ENCODE measurements at places on chromosomes 1 and 21.

- no peak for DNase-seq
These were observed 9.0 kb upstream of the CSRP1 start for GRCh38 chr1:201515895-201516294.

DNA sequence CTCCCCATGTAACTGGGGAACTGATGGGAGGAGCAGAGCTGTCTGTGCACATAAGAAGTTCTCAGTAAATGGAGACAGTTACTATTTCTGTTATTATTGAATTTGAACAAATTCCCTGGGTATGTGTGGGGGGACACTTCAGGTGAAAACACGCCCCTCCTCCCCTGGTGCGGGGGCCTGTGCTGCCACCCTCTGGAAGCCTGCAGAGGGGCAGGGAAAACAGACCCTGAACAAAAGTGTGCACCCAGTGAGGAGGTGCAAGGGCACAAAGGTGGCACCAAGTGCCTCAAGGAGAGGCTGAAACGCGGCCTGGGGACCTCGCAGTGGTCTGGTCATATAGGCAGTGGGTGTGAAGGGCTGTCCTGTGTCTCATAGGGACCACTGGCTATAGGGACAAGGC lies 18.2 kb upstream of the NADK start:
- DNase-seq = no peak

DNA sequence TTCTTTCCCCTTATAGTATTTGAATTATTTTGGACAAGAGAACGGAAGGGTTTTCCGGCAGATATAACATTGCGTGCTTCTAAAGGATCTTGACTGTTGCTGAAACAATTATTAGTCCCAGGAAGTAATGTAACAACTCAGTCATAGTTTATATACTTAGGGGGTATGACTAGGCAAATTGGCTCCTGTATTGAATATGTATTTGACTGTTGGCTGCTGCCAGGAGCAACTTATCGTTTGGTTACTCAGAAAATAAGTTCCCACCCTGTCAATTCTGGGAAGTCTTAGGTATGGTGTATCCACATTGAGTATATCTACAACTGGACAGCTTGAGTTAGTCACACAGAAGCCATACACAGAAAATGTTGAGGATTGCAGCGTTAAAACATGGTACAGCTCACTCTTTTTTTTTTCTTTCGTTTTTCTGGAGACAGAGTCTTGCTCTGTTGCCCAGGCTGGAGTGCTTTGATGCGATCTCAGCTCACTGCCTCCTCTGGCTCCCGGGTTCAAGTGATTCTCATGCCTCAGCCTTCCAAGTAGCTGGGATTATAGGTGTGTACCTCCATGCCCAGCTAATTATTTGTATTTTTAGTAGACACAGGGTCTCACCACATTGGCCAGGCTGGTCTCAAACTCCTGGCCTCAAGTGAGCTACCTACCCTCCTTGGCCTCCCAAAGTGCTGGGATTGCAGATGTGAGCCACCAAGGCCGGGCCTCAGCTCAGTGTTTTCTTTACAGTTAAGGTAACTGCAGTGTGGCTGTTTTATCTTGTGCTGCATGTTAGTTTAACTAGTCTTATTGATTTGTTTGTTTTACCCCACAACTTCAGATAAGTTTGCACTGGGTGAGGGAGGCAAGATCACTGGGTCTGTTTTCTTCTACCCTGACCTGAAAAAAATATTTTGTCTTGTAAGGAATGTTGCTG lies 10.2 kb downstream of the SMAP2 start:
- DNase-seq = no peak

DNA sequence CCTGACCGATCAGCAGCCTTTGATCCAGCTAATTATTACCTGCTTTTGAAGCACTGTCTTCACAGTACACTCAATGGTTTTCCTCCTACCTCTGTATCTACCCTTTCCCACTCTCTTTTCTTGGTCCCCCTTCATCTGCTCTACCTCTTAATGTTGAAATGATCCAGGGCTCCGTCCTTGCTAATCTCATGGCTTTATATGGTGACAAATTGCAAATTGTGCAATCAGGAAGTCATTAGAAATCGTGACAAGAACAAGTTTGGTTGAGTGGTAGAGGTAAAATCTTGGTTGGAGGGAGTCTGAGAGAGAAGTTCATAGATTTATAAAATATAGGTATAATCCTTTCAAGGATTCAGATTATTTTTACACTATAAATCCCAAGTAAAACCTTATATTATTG lies 9.6 kb upstream of the CYB5R1 start:
- DNase-seq = no peak

- no peak for DNase-seq
These were observed 794 bp upstream of the FAM76A start for GRCh38 chr1:27724961-27725373.

DNA sequence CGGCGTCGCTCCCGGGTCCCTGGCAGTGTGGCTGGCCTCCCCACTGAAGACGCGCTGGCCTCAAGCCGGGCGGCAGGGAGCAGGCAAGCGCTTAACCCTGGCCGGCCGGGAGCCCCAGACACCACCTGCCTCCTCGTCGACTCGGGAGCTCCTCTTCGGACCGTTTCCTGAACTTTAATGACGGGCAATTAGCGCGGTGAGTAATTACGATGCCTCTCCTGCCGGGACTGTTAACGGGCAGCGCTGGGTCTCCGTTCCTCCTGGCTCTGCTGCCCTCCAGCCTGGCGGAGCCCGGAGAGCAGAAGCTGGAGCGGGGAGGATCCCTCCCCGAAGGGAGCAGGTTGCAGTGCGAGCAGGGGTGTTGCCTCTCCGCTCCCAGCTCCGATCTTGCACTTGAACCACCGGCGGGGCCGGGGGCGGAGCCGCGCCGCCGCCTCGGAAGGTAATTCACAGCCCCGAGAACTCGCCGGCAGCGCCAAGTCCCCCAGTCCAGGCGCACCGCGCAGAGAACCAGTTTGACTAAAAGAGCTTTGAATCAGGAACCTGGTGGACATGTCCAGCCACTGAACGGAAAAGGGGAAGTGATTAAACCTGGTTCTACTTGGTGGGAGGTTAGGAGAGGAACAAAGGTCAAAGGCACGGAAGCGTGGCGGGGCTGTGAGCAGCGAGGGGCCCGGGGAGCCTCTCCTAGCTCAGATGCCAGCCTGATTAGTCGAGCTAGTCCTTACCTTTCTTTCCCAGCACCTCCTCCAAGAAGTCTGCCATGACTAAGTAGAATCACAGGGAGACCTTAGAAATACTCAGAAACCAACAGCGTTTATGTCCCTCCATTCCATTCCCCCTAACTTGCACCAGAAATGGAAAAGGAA lies 18.3 kb upstream of the PLEKHA6 start:
- DNase-seq = peak; percentile 79

DNA sequence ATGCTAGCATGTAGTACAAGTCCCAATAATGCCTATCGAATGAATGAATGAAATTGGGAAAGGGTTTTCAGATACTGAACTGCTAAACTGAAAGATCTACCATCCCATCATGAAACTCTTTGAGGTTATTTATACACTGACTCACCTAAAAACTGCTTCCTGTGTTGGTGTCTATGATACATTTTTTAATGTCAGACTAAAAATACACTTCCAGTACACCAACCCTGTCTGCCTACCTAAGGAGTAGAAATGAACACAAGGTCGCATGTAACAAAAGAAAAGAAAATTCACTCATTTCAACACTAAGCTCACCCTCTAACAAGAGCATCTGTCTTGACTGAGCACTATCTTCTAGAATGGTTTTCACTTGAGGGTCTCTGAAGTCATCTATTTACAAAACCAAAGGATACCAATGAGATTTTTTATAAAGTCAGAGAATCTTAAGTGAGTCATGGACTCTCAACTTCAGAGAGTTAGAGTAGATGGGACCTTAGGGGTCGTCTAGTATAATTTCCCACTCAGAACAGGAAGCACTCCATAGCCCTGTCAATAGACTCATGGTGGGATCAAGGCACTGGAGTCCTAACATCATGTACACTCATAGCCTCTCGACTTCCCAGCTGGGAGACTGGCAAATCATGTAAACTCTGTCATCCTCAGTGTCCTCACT lies 53.4 kb downstream of the WLS start:
- DNase-seq = no peak

DNA sequence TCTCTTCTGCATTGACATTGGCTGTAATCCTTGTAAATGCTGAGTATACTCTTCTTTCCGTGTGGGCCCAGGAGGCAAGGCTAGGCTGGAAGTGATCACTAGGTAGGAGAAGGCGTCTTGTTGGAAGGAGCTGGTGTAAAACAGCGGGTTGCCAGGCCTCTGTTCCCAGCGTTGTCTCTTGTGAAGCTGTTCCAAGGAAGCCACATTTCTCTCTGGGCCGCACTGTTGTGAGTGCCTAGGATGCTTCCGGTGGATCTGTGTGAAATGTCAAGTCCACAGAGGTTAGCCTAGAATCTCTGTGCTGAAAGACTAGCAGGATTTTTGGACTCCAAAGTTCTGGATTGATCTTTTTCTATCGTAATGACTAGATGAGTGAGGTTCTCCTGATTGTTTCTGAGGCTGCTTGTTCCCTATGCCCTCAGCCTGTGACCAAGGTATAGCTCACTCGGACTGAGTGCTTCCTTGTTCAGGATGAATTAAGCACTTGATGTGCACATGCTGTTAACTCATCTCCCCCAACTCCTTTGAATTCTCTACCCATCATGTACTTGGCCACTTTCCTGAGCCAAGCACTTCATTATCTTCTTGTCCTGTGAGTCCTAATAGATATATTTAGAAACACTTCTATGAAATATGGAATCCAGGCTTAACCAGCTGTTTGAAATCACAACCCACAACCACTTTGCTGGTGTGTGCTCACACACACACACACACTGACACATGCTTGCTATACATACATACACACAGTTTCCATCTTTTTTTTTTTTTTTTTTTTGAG lies 63.3 kb downstream of the PBX1 start:
- DNase-seq = no peak

Data from type B pancreatic cell (in vitro differentiated cells).